Right renal pelvis (tissue), 4 donors: ENCODE measurements at places on chromosomes 1 and 21. TPM values are rescaled to one million over a fixed set of nuclear protein-coding genes. Genes with fewer than 3 reads are reported as not detected.

DNA sequence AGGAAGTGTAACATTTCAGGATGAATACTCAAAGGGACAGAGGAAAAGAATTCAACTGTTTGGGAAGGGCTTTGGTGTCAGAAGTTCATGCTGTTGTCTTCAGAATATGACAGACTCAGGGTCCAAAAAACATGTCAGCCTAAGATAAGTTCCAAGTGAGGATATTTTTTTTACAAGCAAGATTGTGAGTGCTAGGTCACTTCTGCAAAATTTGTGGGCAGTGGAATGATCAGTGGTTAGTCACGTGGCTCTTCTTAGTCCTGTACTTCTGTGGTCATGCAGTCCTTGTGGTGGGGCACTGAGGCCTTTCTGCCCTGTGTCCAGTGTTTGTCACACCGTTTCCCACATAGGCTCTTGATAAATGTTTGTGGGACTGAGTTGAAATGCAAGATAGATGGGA, 5.2 kb downstream of the RGL1 start:
- DNase-seq = no peak

DNA sequence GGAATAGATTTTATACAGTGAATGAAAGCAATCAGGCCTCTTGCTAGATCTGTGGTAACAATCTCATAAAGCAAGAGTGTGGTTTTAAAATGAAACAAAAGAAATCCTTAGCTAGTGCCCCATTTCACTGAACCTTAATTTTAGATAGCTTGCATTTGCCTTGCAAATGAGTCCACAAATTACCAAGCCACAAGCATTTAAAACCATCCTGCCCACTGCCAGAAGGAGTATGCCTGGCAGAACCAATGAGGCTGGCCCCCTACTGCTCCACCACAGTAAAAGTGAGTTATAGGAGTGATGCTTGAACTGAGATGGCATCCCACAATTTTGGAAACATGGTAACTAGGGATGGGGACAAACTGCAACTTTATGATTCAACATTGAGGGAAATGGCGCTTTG, 206.4 kb upstream of the LMO4 start:
- DNase-seq = no peak

DNA sequence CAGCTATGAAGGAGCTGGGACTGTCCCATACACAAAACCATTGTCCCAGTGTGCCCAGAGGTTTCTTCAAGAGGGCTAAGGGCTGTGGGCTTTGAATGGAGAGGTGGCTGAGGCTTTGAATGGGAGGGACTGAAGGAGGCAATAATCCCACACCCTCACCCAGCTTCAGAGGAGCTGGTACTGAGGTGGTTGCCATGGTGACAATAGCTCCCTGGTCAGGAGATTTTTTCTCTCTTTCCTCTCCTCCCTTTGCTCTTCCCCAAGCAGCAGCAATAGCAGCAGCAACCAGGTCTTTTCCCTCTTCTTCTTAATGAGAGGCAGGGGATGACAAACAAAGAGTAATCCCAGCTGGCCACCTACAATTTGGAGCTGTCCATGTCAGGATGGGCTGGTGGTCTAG, 1.6 kb downstream of the HPCAL4 start:
- no peak for DNase-seq

GRCh38 chr1:25615563-25616094, 962 bp upstream of the MAN1C1 start:
- no peak for DNase-seq

- no peak for DNase-seq
Measured at GRCh38 chr1:82245345-82246014, 444.7 kb downstream of the ADGRL2 start.

- DNase-seq = no peak
Measured at GRCh38 chr1:227899141-227899819, 48.5 kb downstream of the WNT9A start.

Gene RNF186
- polyA plus RNA-seq = 0.34 TPM

Gene JUN
- polyA plus RNA-seq = 105 TPM

Gene NUP210L
- 0.04 TPM for polyA plus RNA-seq
